Right ventricle myocardium superior (tissue), 1 donor: ENCODE measurements at places on chromosomes 7 and 10.

- DNase-seq = no peak
These were observed 42.2 kb downstream of the MYPN start for GRCh38 chr10:68151453-68151852.

- DNase-seq = no peak
These were observed 242.0 kb upstream of the YAE1 start for GRCh38 chr7:39324139-39324760.

DNA sequence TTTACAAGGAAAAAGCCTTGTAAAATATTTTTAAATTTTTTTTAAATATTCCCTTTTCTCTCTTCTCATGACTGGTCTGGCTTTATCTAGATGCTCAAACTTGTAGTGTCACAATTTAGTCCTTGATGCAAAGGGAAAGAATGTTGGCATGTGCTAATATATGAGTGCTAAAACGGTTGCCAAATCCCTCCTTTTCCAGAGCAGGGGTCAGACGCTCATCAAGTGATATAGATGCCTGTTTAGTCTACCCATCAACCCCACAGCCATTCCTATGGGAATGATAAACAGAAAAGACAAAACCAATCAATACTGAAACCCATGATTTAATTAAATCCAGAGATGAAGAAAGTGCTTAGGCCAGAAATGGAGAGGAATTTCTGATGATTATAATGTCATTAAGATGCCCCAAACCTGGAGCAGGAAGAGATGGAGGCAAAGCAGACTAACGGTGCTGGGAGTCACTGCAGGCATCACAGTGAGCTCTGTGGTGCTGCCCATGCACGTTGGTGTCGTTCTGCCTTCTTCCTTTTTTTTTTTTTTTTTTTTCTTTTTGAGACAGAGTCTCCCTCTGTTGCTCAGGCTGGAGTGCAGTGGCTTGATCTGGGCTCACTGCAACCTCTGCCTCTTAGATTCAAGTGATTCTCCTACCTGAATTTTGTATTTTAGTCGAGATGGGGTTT is 210.1 kb upstream of the STK17A start:
- DNase-seq = no peak

DNA sequence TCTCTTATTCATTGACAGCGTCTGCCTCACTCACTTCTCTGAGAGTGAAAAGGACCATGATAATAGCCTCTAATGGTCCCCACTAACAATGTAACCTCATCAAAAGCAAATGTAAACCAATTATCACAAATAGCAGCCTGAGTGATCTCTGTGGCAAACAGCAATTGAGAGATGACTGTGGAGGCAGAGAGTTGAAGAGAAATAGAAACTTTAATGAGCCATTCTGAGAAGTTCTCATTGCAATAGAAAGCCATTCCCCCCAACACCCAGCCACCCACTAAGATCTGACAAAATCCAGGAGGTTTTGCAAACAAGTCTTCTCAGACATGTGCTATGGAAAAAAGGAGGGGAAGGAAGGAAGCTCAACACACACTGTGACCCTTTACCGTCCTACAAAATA is 44.2 kb upstream of the RNF148 start:
- DNase-seq = no peak

- no peak for DNase-seq
These were observed 62.6 kb downstream of the IKZF1 start for GRCh38 chr7:50367100-50367499.

- no peak for DNase-seq
These were observed 331.7 kb upstream of the ZMIZ1 start for GRCh38 chr10:78736926-78737630.
